ENCODE measurements at places on chromosomes 6 and 20.

- DNase-seq, result no peak
Observed at GRCh38 chr6:79810871-79811270, 136.5 kb downstream of the ELOVL4 start.

DNA sequence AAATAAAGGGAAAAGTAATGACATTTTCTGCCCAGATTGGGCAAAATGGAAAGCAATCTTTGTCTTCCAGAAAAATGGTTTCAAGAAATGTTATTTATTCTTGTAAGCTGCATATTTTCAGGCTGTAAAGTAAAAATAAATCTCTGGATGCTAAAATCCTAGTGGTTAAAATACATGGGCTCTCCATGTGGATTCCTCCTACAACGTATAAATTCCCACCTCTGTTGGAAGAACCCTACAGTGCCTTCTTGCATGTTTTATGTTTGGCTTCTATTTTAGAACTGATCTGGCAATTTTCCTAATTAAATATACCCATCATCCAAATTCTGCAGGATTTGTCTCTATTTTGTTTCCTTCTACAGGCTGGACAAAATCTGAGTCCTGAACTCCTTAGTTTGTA is 528.9 kb downstream of the COL12A1 start:
- no peak for DNase-seq

- DNase-seq, result peak; percentile 51
Observed at GRCh38 chr6:95091823-95092436, 485.4 kb upstream of the MANEA start.

- peak; percentile 22 for DNase-seq
Observed at GRCh38 chr6:49541210-49541724, 9.2 kb upstream of the C6orf141 start.

DNA sequence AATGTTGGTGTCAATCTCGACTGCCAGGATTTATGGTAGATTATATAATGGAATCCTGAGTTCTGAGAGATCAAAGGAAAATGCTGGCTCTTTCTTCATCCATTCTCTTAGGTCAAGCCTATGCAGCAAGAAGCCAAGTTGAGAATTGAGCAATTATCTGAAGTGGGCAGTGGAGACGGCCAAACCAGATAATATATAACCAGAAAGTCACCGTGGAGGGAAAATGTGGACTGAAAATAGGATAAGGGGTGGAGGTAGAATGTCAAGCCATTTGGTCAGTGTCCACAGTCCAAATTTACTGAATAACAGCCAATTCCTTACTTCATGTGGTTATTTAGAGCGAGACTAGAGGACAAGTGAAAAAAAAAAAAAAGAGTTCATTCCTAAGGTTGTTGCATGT is 107.8 kb upstream of the ESR1 start:
- DNase-seq, result no peak

DNA sequence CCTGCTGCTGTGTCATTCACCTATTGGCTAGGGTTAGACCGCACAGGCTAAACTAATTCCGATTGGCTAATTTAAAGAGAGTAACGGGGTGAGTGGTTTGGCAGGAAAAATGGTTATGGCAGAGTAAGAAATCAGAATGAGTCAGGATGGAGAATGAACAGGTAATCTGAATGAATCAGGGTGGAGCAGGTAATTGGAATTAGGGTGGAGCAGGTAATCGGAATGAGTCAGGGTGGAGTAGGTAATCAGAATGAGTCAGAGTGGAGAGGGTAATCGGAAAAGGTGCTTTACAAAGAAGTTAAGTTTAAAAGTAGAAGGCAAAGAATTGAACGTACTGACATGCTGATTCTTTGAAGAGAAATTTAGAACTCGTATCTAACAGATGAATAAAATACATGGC is 11.7 kb downstream of the SLC35A1 start:
- no peak for DNase-seq

DNA sequence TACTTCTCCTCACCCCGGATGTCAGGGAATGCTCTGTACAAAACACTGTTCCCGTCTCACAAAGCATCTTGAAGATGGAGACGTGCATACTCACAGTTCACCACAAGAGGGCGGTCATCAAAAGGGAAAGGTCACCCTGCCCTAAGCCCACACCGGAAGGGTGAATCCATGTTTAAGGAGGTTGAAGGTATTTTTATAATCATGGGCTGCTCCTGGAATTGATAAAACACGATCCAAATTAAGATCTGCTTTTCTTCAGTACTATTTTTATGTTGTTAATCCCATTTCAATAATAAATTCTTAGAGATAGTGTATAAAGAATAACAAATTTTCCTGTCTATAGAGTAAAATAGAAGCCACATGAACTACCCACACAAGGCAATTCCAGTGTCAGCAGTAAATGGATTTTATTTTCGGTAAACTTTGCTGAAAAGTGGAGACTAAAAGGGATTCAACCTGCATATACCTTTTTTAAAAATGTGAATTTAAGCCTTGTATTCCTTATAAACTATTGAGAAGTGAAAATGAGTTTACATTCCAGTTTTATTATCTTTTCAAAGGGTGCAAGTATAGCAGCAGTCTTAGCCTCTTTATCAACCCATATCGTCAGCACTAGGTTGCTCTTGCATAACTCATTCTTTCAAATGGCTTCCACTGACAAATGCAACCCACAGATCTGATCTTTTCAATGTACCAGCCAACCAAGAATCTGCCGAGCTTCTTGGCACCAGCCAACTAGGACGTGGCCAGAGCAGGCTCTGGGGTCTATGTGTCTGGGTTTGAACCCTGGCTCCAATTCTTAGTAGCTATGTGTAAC is 79.7 kb upstream of the MBOAT1 start:
- peak; percentile 88 for DNase-seq

- DNase-seq, result no peak
Observed at GRCh38 chr6:162345051-162345511, 382.5 kb downstream of the PRKN start.

- no peak for DNase-seq
Observed at GRCh38 chr6:110720066-110720465, 95.2 kb downstream of the CDK19 start.

DNA sequence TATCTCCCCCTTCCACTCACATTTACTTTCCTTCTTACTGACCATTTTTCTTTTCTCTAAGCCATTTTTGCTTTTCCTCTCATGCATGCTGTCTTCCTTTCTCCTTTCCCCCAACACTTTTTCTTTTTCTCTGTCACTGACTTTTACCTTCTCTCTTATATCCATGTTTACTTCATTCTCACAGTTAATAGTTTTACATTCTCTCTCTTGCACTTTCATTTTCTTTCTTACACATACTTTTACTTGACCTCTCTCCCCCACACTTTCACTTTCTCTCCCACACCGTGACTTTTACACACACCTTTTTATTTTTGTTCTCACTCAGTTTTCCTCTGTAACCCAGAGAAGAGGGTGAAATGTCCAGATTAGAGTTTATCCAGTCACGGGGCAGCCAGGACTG is 636.3 kb downstream of the PTPRT start:
- DNase-seq, result no peak

DNA sequence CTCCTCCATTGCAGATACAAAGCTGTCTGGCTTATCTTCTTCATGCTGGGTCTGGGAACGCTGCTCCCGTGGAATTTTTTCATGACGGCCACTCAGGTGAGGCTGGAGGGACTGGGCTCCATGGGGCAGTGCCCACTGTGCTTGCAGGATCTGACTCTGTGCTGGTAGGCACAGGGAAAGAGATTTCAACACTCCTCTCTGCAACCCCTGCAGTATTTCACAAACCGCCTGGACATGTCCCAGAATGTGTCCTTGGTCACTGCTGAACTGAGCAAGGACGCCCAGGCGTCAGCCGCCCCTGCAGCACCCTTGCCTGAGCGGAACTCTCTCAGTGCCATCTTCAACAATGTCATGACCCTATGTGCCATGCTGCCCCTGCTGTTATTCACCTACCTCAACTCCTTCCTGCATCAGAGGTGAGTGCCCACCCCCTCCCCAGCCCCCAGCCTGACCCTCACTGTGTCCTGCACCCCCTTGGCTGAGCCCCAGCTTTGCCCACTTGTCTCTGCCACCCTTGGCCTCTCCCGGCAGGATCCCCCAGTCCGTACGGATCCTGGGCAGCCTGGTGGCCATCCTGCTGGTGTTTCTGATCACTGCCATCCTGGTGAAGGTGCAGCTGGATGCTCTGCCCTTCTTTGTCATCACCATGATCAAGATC is 6.1 kb downstream of the SLC29A1 start:
- DNase-seq, result no peak

DNA sequence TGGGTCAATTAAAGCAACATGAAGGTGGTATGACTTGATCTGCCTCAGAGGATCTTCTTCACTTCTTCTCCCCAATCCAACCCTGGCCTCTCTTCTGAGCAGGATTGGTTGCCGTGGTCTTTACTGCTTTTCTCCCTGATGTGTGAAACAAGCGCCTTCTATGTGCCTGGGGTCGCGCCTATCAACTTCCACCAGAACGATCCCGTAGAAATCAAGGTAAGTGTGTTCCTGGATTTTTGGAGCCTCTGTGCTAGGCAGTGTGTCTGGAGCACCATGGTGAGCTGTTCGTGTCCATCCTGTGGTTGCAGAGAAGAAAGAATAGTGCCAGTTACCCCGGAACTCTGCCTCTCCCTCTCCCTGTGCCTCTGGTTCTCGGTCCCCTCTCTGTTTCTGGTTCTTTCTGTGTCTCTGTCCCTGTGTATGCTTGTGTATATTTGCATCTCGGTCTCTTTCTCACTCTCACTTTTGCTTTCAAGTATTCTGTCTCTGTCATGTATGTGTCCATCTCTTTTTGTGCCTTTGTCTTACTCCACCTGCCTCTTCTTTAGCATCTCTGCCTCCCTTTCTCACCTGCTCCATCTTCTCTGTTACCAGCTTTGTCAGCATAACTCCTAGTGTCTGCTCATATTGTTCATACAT is 23.5 kb downstream of the TM9SF4 start:
- no peak for DNase-seq

DNA sequence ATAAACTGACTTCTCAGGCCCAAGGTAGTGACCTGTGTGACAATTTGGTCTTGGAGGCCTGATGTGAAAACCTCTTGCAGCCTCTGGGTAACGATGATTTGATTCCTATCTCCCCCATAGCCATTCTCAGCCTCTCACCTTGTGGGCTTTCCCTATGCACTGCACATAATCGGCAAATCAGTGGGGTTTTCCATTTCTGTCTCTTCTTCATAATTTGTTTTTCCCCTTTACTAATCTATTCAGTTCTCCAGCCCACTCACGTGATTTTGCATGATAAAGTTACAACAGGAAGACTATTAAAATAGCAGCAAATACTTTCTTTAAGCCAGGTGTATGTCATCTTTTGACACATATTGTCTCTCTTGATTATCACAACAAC is 893.7 kb downstream of the TFAP2A start:
- DNase-seq, result no peak

- peak; percentile 89 for DNase-seq
Observed at GRCh38 chr6:137389150-137389704, 105.0 kb downstream of the OLIG3 start.

DNA sequence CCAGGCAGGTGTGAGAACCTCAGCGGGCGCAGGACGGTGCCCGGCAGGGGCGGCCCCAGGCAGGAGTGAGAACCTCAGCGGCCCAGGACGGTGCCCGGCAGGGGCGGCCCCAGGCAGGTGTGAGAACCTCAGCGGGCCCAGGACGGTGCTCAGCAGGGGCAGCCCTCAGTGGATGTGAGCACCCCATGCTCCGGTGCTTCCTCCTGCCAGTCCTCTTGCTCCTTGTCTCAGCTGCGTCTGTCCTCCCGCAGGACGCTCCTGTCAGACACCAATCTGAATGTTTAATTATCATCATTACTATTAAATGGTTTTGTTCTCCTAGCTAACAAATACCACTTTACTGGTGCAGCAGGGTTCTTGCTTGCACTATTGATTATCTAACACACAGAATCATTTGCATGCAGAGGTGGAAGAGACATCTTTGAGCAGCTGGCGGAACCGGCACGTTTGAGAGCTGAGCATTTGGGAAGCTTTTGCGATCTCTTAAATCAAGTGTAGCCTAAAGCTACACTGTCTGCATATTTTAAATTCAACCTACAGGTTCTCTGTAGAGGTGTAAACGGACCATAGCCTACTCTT is 39.4 kb upstream of the DACT2 start:
- no peak for DNase-seq

DNA sequence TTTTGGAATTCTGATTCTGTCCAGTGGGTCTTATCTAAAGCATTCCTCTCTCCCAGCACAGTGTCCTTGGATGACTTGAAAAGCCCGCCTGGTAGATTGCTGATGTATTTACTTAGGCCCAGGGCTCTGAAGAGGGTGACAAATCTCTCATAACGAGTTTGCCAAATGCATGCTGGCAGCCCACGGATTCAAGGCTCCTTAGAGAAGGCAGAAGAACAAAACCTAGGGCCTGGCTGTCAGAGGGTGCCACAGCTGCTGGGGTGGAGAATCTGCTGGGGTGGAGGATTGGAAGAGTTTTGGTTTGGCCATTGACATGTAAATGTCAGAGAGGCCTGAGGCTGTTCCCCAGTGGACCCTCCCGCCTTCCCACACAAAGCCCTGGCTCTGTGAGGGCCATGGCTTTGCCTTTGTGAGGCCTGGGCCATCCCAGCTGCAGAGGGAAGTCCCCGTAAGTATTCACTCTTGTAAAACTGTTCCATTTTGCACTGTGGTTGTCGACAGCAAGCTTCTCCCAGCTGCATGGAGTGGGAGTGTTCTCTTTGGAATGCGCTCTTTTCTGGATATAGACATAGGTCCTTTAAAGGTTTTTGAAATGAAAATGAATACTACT is 50.3 kb downstream of the ANKRD6 start:
- DNase-seq, result no peak

GRCh38 chr20:39066471-39067242 is 104.5 kb downstream of the DHX35 start:
- DNase-seq, result no peak

DNA sequence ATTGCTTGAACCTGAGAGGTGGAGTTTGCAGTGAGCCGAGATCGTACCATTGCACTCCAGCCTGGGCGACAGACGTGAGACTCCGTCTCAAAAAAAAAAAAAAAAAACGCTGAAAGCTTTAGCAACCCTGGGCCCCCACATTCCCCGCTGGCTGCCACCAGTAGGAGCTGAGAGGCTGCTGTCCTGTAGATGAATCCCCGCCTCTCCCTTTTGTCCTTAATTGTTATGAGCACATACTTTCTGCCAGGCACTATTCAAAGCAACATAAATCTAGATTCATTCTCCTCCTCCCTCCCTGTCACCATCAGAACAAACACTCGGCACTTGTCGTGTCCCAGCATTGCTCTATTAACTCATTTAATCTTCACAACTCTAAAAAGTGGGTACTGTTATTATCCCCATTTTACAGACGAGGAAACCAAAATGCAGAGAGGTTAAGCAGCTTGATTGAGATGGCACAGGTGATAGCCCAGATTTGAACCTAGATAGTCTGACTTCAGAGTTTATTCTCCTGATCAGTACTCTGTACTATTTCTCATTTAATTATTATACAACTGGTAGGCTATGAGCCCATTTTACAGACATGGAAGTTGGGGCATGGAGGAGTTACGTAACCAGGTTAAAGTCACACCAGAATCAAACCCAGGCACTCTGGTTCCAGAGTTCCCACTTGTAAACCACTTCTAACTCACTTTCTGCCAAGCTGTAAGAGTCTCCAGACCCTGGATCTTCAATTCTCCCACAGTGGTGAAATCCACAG is 97.4 kb downstream of the EYA2 start:
- DNase-seq, result no peak
